ENCODE measurements at places on chromosomes 11 and 22. TPM values are rescaled to one million over a fixed set of nuclear protein-coding genes. Genes with fewer than 3 reads are reported as not detected.

The OR8D1 gene
- total RNA-seq, result not detected

GRCh38 chr11:69066122-69067112 lies 17.7 kb downstream of the TPCN2 start:
- no peak for DNase-seq

The SLC22A6 gene
- not detected for total RNA-seq

GRCh38 chr11:132055296-132055695 lies 684.9 kb downstream of the NTM start:
- no peak for DNase-seq

The BTBD18 gene
- not detected for total RNA-seq

Measured in skin of body (tissue), 3 donors.